ENCODE measurements at places on chromosomes 12 and 14.
A peak's percentile ranks its signal among the peaks of the same experiment; 100 is the strongest.

- H3K36me3 ChIP-seq, result no peaks in the 10 kb centered on the region
- no peak for DNase-seq
- H3K27ac ChIP-seq, result no peak overlapping the region
Observed at GRCh38 chr14:38279572-38279971, 23.7 kb upstream of the CLEC14A start.

GRCh38 chr12:39412210-39412609, 30.7 kb downstream of the KIF21A start:
- H3K4me3 ChIP-seq, result no peak overlapping the region
- peak; percentile 27 for DNase-seq
- H3K27me3 ChIP-seq, result peaks cover 58% of the 10 kb centered on the region

DNA sequence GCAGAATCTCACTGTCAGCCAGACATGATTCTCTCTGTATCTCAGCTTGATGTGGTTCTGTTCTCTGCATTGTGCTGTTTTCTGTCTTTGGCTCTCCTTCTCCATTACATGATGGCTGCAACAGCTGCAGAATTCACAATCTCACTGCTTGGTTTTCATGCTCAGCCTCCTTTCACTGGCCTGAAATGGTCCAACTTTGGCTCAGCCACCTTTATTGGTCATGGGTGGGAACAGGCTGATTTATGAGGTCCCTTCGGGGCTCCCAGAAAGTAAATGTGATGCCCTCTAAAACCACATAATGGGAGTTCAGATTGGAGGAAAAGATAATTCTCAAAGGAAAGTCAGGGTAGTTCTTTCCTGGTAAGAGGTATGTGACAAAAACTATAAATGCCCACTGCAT, 597.0 kb downstream of the ETNK1 start:
- H3K4me3 ChIP-seq, result no peak overlapping the region
- peaks cover 3% of the 10 kb centered on the region for H3K4me1 ChIP-seq
- H3K36me3 ChIP-seq, result no peaks in the 10 kb centered on the region
- DNase-seq, result no peak
- H3K27me3 ChIP-seq, result no peaks in the 10 kb centered on the region

GRCh38 chr12:91617818-91618217, 435.2 kb upstream of the DCN start:
- no peak overlapping the region for H3K4me3 ChIP-seq
- peaks cover 14% of the 10 kb centered on the region for H3K4me1 ChIP-seq
- no peak overlapping the region for H3K27ac ChIP-seq
- H3K36me3 ChIP-seq, result no peaks in the 10 kb centered on the region
- no peaks in the 10 kb centered on the region for H3K27me3 ChIP-seq
- no peak for DNase-seq

DNA sequence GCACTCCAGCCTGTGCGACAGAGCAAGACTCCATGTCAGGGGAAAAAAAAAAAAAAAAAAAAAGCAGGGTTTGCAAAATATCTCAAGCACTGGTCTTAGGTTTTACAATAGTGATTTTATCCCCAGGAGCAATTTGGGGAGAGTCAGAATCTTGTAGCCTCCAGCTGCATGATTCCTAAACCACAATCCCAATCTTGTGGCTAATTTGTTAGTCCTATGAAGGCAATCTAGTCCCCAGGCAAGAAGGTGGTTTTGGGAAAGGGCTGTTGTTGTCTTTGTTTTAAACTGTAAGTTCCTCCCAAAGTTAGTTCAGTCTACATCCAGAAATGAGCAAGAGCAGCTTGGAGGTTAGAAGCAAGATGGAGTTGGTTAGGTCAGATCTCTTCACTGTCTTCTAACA, 135.7 kb downstream of the PLXNC1 start:
- H3K36me3 ChIP-seq, result no peaks in the 10 kb centered on the region
- H3K4me1 ChIP-seq, result peaks cover 28% of the 10 kb centered on the region
- H3K27me3 ChIP-seq, result no peaks in the 10 kb centered on the region
- no peak overlapping the region for H3K4me3 ChIP-seq

- H3K36me3 ChIP-seq, result peaks cover 16% of the 10 kb centered on the region
- peaks cover 30% of the 10 kb centered on the region for H3K4me1 ChIP-seq
- no peak overlapping the region for H3K4me3 ChIP-seq
- peak; percentile 66 for DNase-seq
Observed at GRCh38 chr12:24960222-24960855, 11.4 kb upstream of the BCAT1 start.

- H3K4me3 ChIP-seq, result no peak overlapping the region
- DNase-seq, result peak; percentile 16
- no peaks in the 10 kb centered on the region for H3K36me3 ChIP-seq
Observed at GRCh38 chr14:104292084-104292970, 153.9 kb downstream of the KIF26A start.
